Glutamatergic neuron (in vitro differentiated cells): ENCODE measurements at places on chromosomes 1 and 21.

- no peak for DNase-seq
Observed at GRCh38 chr21:44398499-44398898, 45.1 kb downstream of the TRPM2 start.

DNA sequence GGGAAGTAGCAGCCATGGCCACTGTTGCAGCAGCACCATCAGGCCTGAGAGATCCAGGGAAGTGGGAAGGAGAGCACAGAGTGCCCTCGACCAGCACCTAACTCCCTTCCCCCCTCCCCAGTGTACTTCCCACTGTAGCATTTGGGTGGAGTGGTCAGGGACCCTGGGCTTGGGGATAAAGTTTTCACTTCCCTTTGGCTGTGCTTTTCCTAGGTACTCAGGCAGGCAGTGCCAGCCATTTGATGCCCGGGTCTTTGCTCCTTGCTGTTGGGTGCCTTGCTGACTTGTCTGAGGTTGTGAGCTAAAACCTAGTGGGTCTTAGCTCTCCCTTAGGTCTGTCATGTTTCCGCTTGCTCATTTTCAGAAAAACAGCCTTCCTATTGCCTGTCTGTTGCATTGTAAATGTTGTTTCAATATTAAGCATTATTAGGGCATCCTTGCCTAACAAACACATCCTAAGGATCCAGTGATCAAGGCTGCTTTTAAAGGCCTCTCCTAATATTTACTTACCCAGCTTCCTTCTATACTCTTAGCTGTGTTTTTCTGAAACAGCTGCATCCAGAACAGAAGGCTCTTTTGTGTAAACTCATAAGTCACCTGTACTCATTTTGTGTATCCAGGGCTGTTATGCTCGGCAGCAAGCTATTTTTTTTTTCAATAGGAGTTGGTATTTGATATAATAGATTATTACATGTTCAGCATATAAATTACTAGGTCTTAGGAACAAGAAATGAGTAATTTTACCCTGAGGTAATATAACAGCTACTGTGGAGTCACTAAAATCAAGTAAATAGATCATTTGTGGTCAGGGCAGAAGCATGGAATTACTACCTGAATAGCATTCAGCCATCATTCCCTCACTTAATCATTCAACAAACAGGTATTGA is 418.6 kb upstream of the PROX1 start:
- DNase-seq: no peak

DNA sequence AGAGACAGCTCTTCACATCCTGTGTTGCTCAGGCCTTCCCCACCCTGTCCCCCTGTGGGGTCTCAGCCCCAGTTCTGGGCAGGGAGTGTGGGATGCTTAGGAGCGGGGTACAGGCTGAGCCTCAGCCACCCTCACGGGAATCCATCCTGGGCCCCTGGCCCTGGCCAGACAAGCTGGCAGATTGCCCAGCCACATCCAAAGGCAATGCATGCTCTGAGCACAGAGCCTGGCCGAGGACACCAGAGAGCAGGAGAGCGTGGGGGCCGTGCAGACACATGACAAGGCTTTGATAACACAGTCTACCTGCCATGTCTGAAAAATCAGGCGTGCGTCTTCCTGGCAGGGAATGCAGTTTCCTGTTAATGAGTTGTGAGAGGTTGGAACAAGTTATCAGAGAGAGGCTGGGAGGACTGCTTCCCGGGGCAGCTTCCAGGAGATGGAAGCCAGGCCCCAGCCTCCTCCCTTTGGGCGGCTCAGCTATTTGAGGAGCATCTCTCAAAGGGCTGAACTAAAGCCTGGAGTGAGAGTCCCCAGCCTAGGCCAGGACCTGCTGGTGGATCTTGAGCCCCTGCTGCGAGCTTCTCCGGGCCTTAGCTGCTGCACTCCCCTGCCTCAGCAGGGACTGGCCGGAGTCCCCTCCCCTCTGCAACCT is 72.2 kb upstream of the SELENON start:
- DNase-seq: peak; percentile 39

DNA sequence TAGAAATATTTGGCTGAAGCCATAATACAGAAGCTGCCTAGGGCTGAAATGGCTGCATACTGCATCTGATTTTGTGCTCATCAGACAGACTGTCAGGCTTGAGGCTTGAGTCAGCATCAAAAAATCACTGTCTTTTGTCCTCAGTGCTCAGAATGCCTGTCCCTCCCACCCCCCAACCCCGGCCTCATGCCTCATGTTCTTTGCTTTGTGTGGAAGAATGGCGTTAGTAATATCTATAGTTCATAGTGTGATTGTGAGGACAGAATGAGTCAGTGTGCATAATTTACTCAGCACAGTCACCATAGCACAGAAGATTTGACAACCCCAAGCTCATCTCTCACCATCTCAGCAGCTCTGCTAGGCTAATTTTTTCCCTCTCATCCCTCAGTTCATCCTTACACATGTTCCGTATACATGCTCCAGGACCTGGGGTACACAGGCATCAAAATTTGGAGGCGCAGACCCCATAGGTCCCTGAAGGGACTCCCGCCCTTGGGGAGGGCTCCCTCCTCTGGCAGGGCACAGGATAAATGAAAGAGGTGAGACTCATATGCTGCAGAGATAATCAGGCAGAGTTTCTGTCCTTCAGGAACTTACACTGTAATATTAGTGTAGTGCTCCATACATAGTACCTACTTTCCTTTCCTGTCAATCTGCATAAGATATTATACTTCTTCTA is 159.1 kb upstream of the C8B start:
- no peak for DNase-seq

DNA sequence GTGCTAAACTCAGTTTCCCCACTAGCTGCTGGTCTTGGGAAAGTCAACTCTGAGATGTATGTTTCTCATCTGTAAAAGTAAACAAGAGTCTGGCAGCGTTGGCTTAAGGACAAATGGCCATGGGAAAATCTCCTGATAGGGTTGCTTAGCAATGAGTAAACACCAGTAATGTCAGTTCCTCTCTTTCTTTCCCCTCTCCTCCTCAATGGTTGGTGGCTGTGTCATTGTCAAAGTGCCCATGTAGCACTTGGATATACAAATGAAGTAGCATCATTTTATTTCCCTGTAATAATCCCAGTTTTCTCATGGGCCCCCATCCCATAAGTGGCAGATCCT is 2.2 kb upstream of the FYB2 start:
- DNase-seq: no peak

GRCh38 chr1:233656032-233656635 is 42.2 kb downstream of the KCNK1 start:
- DNase-seq: no peak

GRCh38 chr1:54808443-54809207 is 7.5 kb upstream of the TTC22 start:
- no peak for DNase-seq

GRCh38 chr1:26677306-26678115 is 18.3 kb upstream of the ARID1A start:
- no peak for DNase-seq

GRCh38 chr1:89610457-89611011 is 22.4 kb upstream of the LRRC8C start:
- no peak for DNase-seq

DNA sequence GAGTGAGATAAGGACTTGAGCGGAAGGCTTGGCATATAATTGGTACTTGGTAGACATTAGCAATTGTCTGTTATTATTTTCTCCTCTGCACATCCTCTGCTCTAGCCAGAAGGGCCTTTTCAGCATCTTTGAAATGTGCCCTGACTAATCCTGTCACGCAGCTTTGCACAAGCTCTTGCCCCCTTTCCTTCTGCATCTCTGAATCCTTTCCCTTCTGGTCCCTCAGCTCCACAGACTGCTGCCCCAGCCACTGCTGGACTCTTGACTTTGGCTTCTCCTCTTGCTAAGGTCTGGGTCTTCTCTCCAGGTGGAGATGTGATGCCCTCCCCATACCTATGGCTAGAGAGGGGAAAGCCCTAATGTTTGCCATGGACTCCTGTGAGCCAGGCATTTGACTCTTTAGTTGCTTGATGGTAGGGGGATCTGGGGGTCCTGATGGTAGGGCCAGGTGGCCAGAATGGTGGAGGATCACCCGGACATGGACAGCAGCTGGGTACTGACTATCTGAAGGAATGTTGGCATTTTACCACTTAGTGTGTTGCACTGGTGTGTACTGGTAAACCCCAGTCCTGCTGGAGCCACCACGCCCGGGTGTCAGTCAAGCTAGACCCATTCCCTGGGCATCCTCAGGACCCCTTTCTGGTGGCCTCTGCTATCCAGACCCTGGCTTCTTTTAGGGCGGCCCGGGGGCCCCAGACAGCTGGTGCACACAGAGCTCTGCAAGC is 4.4 kb downstream of the HPCA start:
- no peak for DNase-seq

- DNase-seq: no peak
Observed at GRCh38 chr1:175788586-175789252, 45.3 kb upstream of the TNR start.

GRCh38 chr1:228902781-228903433 is 167.6 kb downstream of the RHOU start:
- no peak for DNase-seq

- no peak for DNase-seq
Observed at GRCh38 chr1:160567858-160568682, 11.2 kb downstream of the CD84 start.

- DNase-seq: no peak
Observed at GRCh38 chr1:27409669-27410068, 17.2 kb downstream of the GPR3 start.

DNA sequence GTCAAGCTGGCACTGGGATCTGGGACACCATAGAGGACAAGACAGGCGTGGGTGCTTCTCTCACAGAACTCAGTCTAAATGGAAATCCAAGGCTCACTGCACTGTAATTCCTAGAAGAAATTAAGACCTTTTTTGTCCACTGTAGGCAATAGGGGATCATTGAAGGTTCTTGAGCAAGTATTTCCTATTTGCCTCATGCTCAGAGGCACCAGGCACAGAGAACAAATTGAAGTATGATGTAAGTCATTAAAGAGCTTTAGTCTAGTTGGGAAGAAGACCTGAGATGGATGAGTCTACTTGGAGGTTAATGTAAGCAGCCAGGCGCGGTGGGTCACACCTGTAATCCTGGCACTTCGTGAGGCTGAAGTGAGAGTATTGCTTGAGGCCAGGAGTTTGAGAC is 34.6 kb downstream of the EIF2D start:
- DNase-seq: no peak

- DNase-seq: peak; percentile 49
Observed at GRCh38 chr1:37181425-37181824, 147.1 kb upstream of the GRIK3 start.

- DNase-seq: no peak
Observed at GRCh38 chr1:85015826-85016225, 18.9 kb upstream of the MCOLN2 start.

GRCh38 chr1:3068564-3069431 is at the start of gene PRDM16:
Gene PRDM16 (plus strand): TSS chr1:3069203. CDS start chr1:3069260, 57 bp downstream.
- DNase-seq: peak; percentile 35

- DNase-seq: peak; percentile 41
Observed at GRCh38 chr1:23168079-23168444, 594 bp downstream of the LUZP1 start.

- peak; percentile 26 for DNase-seq
Observed at GRCh38 chr1:206143537-206144172, 26.5 kb upstream of the AVPR1B start.

DNA sequence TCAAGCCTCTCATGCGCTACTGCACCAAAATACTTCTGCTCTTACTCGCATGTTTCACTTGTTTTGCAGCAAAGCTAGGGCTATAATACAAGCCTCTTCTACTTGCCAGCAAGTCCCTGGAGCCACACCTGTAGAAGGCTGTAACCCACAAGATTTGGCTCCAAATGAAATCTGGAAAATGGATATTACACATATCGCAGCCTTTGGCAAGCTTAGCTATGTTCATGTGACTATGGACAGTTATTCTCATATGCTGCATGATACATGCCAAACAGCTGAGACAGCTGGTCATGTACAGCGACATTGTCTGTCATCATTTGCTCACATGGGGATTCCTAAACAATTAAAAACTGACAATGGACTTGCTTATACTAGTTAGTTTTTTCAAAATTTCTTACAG is 270.3 kb downstream of the COL11A1 start:
- no peak for DNase-seq

- DNase-seq: no peak
Observed at GRCh38 chr1:154223621-154224020, 2.9 kb downstream of the UBAP2L start.

DNA sequence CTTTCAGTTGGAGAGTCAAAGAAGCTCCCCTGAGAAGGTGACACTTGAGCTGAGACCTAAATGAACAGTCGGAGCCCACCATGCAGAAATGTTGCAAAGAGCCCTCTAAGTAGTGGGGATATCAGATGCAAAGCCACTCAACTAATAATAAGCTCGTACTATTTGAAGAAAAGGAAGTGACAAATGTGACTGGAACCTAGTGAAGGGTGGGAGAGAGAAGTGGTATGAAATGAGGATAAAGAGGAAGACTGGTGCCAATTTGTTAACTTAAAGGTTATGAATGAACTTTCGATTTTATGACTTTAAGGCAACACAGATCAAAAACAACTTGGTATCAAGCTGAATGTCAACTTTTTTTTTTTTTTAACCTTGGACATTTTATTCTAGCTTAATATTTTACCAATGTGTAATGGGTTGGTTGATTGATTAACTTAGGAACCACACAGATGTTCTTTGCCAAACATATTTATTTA is 14.7 kb downstream of the LYPLAL1 start:
- no peak for DNase-seq

DNA sequence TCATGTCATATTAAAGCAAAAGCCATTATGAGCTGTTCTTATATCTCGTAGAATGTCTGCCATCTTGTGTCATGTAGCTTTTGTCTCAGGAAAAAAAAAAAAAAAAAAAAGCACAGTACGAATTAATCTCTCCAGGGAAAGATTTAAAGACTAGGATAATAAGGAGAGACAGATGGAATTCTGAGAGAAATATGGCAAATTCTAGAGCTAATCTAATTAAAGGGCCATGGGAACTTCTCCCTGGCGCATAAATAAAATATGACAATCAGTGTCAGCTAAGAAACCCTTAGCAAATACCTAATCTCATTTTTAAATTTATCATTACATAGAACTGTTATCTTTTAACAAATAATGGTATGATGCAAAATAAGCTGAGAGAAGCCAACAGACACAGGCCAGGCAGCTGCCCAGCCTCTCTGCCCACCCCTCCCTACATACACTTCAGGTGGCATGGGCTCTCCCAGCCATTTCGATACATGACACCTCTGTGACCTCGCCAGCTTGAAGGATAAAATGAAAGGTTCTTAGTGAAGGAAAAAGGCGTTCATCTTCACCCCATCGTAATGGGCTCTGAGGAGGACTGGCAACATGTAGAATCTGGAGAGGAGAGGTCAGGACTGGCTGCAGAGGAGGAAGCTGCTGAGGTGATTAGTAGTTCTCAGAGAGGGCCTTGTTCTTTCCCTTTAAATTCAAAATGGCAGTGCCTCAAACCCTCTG is 39.8 kb downstream of the DISC1 start:
- DNase-seq: no peak

GRCh38 chr1:221085701-221086375 is 206.6 kb downstream of the HLX start:
- DNase-seq: no peak

DNA sequence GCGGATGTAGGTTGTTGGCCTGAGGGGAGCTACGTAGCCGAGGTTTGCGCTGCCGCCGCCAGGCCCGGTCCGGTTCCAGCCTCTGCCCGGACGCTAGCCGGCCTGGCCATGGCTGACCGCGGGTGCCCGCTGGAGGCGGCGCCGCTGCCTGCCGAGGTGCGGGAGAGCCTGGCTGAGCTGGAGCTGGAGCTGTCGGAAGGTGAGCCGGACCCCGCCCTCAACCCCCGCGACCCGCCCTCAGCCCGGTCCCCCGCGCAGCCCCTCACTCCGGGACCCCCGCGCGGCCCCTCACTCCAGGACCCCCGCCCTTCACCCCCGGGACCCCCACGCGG is 299 bp downstream of the DIP2A start:
- DNase-seq: no peak
